ENCODE measurements at places on chromosomes 2 and 18.

DNA sequence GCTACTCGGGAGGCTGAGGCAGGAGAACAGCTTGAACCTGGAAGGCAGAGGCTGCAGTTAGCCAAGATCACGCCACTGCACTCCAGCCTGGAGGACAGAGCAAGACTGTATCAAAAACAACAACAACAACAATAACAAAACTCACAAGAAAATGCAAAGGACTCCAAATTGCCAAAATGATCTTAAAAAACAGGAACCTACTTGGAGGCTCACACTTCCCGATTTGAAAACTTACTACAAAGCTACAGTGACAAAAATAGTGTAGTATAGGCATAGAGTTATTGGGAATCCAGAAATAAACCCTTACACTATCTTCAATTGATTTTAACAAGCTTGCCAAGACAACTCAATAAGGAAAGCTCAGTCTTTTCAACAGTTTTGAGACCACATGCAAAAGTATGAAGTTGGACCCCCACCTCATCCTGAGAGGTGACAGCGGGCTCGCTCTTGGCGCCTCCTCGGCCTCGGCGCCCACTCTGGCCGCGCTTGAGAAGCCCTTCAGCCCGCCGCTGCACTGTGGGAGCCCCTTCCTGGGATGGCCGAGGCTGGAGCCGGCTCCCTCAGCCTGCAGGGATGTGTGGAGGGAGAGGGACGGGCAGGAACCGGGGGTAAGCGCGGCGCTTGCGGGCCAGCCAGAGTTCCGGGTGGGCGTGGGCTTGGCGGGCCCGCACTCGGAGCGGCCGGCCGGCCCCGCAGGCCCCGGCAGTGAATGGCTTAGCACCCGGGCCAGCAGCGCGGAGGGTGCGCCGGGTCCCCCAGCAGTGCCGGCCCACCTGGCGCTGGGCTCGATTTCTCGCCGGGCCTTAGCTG lies 18.3 kb upstream of the ACVR2A start:
- H3K36me3 ChIP-seq, result no peaks in the 10 kb centered on the region
- H3K27ac ChIP-seq, result no peak overlapping the region
- H3K4me3 ChIP-seq, result no peak overlapping the region
- H3K27me3 ChIP-seq, result no peaks in the 10 kb centered on the region

- no peak overlapping the region for H3K4me3 ChIP-seq
- no peaks in the 10 kb centered on the region for H3K27me3 ChIP-seq
- no peak overlapping the region for H3K27ac ChIP-seq
- H3K4me1 ChIP-seq, result no peaks in the 10 kb centered on the region
These were observed 111.5 kb downstream of the MCFD2 start for GRCh38 chr2:46803911-46804670.

DNA sequence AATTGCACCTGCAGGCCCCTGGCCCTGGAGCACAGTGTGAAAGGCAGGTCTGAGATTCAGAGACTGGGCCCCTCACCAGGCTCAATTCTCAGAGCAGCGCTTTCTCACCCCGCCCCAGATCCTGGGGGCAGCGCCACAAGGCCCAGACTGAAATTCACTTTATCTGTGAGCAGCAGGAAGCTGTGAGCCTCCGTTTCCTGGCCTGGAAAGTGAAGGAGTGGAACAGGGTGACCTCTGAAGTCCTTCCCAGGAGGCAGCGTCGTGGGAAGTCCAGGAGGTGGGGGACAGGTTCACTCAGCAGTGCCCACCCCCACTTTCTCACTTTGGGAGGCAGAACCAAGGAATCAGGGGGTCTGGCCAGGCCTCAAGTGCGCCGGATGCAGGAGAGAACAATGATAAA lies 235.4 kb downstream of the NDUFA10 start:
- no peaks in the 10 kb centered on the region for H3K27me3 ChIP-seq
- H3K4me1 ChIP-seq, result no peaks in the 10 kb centered on the region
- H3K27ac ChIP-seq, result no peak overlapping the region
- no peaks in the 10 kb centered on the region for H3K36me3 ChIP-seq
- H3K4me3 ChIP-seq, result no peak overlapping the region

GRCh38 chr18:74116633-74117554 lies 30.7 kb downstream of the FBXO15 start:
- H3K27me3 ChIP-seq, result no peaks in the 10 kb centered on the region
- no peak overlapping the region for H3K27ac ChIP-seq
- H3K4me3 ChIP-seq, result no peak overlapping the region
- H3K36me3 ChIP-seq, result no peaks in the 10 kb centered on the region
- peaks cover 7% of the 10 kb centered on the region for H3K4me1 ChIP-seq

- no peak for DNase-seq
- H3K4me1 ChIP-seq, result peaks cover 18% of the 10 kb centered on the region
- no peaks in the 10 kb centered on the region for H3K27me3 ChIP-seq
- no peaks in the 10 kb centered on the region for H3K36me3 ChIP-seq
- no peak overlapping the region for H3K4me3 ChIP-seq
These were observed 20.0 kb downstream of the SP140L start for GRCh38 chr2:230346921-230347533.

GRCh38 chr2:131673400-131674173 lies 145.9 kb downstream of the CCDC74A start:
- peak; percentile 85 for DNase-seq
- H3K36me3 ChIP-seq, result no peaks in the 10 kb centered on the region
- peaks cover 11% of the 10 kb centered on the region for H3K4me1 ChIP-seq
- H3K27me3 ChIP-seq, result no peaks in the 10 kb centered on the region

GRCh38 chr2:1837458-1837857 lies 93.1 kb upstream of the PXDN start:
- H3K27ac ChIP-seq, result no peak overlapping the region
- no peaks in the 10 kb centered on the region for H3K27me3 ChIP-seq
- H3K4me3 ChIP-seq, result no peak overlapping the region
- H3K36me3 ChIP-seq, result no peaks in the 10 kb centered on the region

- no peaks in the 10 kb centered on the region for H3K36me3 ChIP-seq
- DNase-seq, result no peak
- H3K4me1 ChIP-seq, result no peaks in the 10 kb centered on the region
These were observed 155.9 kb upstream of the RASGRP3 start for GRCh38 chr2:33320573-33320972.

DNA sequence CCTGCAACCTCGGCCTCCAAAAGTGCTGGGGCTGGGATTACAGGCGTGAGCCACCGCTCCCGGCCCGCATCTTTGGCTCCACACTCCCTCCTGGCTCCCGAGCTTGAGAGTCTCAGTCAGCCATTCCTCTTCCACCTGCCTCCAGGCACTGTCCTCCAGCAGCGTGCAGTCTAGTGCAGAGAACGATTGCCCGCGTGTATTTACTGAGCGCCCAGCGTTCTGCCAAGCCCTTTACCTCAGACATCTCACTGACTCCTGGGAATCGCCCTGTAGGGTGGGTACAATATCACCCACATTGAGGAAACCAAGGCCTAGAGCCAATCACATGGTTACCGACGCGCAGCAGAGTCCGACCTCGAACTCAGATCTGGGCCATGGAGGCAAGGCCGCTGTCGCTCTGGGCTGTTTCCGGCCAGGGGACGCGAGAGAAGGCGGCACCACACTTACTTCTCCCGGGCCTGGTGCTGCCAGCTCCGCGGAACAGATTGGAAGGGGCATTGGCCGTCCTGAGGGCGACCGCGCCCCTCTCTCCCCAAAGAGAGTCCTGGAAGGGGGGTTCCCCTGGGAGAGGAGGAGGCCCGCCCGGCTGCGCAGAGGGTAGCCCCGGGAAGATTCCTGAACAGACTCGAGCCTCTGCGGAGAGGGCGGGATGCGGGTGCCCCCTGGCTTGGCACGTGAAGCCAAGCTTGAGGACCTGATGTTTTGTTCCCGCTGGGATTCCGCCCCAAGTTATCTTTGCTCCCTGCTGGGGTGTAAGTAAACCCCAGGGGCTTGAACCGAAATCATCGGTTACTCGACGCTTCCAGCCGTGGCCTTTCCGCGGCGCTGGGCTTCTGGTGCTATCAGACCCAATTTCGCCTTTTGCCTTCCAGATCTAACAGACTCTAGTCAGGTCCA lies 5.2 kb upstream of the DLX2 start:
- H3K27me3 ChIP-seq, result peaks cover 11% of the 10 kb centered on the region
- H3K4me3 ChIP-seq, result no peak overlapping the region
- H3K27ac ChIP-seq, result no peak overlapping the region

DNA sequence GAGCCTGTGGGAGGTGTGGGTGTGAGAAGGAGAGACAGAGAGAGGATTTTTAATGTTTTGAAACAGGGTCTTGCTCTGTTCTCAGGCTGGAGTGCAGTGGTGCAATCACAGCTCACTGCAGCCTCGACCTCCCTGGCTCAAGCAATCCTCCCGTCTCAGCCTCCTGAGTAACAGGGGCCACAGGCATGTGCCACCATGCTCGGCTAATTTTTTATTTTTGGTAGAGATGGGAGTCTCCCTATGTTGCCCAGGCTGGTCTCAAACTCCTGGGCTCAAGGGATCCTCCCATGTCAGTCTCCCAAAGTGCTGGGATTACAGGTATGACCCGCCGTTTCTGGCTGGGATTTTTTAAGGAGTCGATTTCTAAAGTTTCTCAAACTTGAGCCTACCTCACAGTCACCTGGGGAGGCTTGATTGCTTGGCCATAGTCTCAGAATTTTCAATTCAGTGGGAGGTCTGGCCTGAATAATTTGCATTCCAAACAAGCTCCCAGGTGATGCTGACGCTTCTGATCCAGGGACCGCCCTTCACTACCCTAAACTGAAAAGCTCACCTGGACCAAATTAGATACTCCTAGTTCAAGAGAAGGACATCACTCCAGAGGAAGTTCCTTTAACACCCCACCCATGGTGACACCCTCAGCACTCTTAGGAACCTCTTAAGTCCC lies 70.8 kb upstream of the SLC1A4 start:
- no peaks in the 10 kb centered on the region for H3K36me3 ChIP-seq
- H3K4me3 ChIP-seq, result peak overlapping the region; percentile 73
- H3K27me3 ChIP-seq, result no peaks in the 10 kb centered on the region
- H3K4me1 ChIP-seq, result peaks cover 56% of the 10 kb centered on the region
- H3K27ac ChIP-seq, result peak overlapping the region; percentile 84

DNA sequence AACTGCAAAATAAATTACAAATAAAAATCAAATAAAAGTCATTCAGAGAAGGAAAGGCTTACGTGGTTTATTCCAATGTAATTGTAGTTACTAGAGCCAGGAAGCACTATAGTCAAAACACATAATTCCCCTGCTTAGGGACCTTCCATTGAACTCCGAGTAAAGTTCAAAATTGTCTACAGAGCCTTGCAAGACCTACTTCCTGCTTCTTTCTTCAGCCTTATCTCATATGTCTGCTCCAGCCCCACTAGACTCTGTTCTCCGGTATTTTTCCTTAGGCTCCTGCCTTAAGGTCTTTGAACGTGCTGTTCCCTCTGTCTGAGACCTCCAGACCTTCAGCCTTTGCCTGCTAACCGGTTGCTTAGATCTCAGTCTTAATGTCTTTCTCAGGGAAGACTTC lies 104.3 kb downstream of the ARL6IP6 start:
- H3K27me3 ChIP-seq, result no peaks in the 10 kb centered on the region
- H3K27ac ChIP-seq, result no peak overlapping the region
- no peak for DNase-seq
- no peak overlapping the region for H3K4me3 ChIP-seq
- H3K4me1 ChIP-seq, result no peaks in the 10 kb centered on the region

GRCh38 chr2:61537277-61537949 lies 743 bp downstream of the XPO1 start:
- peaks cover 13% of the 10 kb centered on the region for H3K4me1 ChIP-seq
- no peaks in the 10 kb centered on the region for H3K36me3 ChIP-seq
- DNase-seq, result peak; percentile 15
- H3K27me3 ChIP-seq, result no peaks in the 10 kb centered on the region

DNA sequence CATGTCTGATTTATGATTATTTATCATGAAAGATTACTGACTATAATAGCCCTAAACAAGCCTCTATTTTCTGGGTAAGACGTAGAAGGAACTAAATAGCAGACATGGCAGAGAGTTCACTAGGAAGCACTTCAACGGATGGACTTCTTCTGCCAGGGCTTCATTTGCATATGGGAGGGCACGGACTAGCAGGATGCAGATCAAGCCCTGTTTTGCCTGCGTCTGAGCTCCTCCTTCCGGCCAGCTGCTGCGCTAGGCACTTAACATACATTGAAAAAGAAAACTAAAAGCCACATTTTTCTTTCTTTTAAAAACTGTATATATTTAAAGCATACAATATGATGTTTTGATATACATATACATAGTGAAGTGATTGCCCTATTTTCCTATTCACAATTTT lies 340.0 kb upstream of the MEX3C start:
- H3K27me3 ChIP-seq, result no peaks in the 10 kb centered on the region
- H3K36me3 ChIP-seq, result no peaks in the 10 kb centered on the region
- peaks cover 8% of the 10 kb centered on the region for H3K4me1 ChIP-seq
- peak overlapping the region; percentile 27 for H3K4me3 ChIP-seq
- no peak overlapping the region for H3K27ac ChIP-seq

GRCh38 chr18:79528846-79529245 lies 133.1 kb downstream of the NFATC1 start:
- DNase-seq, result peak; percentile 19
- H3K27ac ChIP-seq, result no peak overlapping the region
- no peaks in the 10 kb centered on the region for H3K27me3 ChIP-seq
- no peaks in the 10 kb centered on the region for H3K4me1 ChIP-seq

- H3K27me3 ChIP-seq, result no peaks in the 10 kb centered on the region
- DNase-seq, result no peak
- no peak overlapping the region for H3K4me3 ChIP-seq
- no peaks in the 10 kb centered on the region for H3K36me3 ChIP-seq
- peaks cover 17% of the 10 kb centered on the region for H3K4me1 ChIP-seq
These were observed 289.5 kb upstream of the SIX3 start for GRCh38 chr2:44651974-44652373.

GRCh38 chr2:106189764-106190468 lies 4.2 kb downstream of the UXS1 start:
- no peak for DNase-seq
- no peak overlapping the region for H3K27ac ChIP-seq
- peaks cover 7% of the 10 kb centered on the region for H3K4me1 ChIP-seq
- no peak overlapping the region for H3K4me3 ChIP-seq
- H3K27me3 ChIP-seq, result no peaks in the 10 kb centered on the region
- H3K36me3 ChIP-seq, result no peaks in the 10 kb centered on the region

GRCh38 chr2:195891081-195891480 lies 177.6 kb downstream of the DNAH7 start:
- H3K4me3 ChIP-seq, result no peak overlapping the region
- no peak for DNase-seq
- no peaks in the 10 kb centered on the region for H3K36me3 ChIP-seq
- no peak overlapping the region for H3K27ac ChIP-seq
- H3K27me3 ChIP-seq, result no peaks in the 10 kb centered on the region

- H3K27me3 ChIP-seq, result no peaks in the 10 kb centered on the region
- no peak for DNase-seq
- no peaks in the 10 kb centered on the region for H3K36me3 ChIP-seq
- H3K4me1 ChIP-seq, result no peaks in the 10 kb centered on the region
- no peak overlapping the region for H3K4me3 ChIP-seq
These were observed 29.8 kb upstream of the ARMC9 start for GRCh38 chr2:231168460-231169139.

DNA sequence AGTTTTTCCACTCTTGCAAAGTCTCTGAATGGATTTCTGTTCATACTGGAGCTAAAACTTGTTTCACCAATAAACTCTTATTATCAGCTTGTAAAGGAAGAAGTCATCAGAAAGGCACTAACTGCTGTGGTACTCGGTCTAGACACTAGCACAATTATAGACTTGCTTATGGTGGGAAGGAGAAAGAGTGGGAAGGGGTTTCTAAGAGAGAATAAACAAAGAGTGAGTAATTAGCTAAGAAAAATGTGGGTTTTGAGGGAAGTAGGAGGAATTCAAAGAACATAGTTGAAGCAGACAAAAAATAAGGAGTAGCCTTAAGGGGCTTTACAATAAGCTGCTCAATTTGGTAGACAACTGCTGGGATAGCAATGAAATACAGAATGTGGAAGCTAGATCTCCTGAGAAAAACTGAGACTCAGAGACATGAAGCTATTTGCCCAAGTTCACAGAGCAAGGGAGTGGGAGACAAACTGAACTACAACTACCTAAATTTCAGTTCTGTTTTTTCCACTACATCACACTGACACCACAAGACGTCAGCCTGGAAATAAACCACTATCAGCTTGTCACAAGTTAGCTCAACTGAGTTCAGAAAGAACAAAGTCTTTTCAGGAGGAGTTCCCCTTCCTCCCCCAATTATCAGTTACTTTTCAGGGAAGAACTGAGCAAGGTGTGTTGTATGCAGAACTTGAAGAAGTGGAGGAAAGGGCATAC lies 59.7 kb downstream of the MAP4K3 start:
- H3K4me1 ChIP-seq, result peaks cover 22% of the 10 kb centered on the region
- H3K27ac ChIP-seq, result peak overlapping the region; percentile 49
- peak; percentile 40 for DNase-seq
- no peaks in the 10 kb centered on the region for H3K36me3 ChIP-seq

Measured in MM.1S (cell line).